ENCODE measurements at places on chromosomes 7 and 10.

- no peak for DNase-seq
Measured at GRCh38 chr10:3925184-3925583, 140.2 kb upstream of the KLF6 start.

DNA sequence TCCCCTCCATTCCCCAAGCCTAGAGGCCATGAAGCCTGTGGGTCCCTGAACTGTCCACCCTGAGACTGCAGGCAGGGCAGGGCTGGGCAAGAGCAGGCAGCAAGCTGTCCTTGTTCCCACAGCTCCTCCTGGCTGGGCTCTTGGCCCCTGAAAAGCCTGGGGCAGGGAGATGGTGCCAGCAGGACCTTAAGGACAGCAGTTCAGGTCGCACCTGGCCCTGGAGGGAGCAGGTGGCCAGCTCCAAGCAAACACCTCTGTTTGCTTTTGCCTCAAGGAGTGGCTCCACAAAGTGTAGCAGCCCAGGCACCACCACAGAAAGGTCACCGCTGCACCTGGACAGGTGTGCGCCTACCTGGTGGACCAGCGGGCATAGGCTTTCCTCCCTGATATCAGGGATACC lies 5.2 kb downstream of the RET start:
- DNase-seq, result no peak

DNA sequence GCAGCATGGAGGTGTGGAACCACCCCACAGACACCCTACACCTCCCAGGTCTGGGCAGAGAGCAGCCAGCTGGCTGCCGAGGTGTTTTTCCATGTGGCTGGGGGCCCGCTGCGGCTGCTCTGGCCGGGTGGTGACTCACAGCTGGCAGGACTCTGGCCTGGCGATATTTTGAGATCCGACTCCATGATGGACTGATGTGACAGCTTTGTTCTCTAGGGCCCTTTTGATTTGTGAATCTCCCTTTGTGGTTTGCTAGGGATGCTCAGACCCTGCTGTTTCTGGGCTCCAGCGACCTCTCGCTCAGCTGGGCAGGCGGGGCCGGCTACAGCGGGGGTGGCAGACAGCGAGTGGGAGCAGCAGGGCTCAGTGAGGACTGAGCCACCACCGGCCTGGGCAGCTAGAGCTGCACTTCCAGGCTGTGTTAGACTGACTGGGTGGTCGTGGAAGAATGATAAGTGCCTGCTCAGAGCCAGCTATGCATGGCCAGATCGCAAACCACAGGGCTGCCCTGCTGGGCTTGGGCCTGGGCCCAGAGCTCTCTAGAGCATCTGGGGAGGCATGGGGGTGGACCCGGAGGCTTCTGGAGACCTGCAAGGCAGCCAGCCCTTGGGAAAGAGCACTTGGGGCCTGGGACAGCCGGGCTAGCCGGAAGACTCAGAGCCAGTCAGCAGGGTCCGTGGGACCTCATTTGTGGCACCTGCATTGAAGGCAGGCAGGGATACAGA lies 46.2 kb upstream of the GDF10 start:
- DNase-seq, result no peak

DNA sequence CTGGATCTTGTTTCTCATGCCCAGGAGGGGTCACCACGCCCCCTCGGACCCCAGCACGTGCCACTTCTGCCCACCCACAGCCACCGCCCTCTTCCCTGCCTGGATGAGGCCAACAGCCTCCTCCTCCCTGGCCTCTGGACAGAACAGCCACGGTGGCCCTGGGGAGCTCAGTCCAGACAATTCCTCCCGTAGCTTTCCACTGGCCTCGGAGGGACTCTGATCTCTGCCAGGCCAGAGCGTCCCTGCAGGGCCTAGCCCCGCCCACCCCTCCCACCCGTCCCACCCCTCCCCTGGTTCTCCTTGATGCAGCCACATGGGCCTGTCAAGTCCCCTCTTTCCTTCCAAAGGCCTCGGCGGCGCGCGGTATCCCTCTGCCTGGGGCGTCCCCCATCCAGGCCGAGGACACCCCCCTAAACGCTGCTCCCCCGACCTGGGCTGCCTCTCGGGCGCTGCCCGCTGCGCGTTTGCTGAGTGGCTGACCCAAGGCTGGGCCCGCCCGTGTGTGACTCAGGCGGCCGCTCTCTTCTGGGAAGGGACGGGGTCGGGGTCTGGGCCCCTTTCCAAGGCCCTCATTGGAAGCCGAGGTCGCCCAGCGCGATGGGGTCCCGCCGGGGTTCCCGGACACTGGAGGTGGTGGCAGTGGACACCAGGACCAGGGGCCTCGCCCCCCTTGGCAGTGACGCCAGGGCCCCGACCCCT lies 557 bp downstream of the TMEM120A start:
- DNase-seq, result peak; percentile 73

- no peak for DNase-seq
Measured at GRCh38 chr10:86253091-86254072, 113.2 kb downstream of the GRID1 start.

DNA sequence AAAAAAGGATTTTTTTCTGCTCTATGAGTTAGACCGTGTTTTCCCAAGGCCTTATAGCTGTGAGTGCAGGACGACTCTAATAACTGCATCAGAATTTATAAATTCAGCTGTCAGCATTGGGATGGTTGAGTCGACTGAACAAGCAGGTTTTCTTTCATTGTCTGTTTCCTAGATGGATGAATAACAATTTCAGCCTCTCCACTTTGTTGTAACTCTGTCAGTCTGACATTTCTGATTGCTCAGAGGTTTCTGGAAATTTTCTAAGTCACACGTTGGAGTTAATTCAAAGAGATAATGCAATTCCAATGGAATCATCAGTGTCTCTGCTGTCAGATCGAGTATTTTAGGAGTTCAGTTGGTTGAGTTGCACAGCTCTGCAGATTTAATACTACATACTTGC lies 159.2 kb downstream of the CHN2 start:
- no peak for DNase-seq

DNA sequence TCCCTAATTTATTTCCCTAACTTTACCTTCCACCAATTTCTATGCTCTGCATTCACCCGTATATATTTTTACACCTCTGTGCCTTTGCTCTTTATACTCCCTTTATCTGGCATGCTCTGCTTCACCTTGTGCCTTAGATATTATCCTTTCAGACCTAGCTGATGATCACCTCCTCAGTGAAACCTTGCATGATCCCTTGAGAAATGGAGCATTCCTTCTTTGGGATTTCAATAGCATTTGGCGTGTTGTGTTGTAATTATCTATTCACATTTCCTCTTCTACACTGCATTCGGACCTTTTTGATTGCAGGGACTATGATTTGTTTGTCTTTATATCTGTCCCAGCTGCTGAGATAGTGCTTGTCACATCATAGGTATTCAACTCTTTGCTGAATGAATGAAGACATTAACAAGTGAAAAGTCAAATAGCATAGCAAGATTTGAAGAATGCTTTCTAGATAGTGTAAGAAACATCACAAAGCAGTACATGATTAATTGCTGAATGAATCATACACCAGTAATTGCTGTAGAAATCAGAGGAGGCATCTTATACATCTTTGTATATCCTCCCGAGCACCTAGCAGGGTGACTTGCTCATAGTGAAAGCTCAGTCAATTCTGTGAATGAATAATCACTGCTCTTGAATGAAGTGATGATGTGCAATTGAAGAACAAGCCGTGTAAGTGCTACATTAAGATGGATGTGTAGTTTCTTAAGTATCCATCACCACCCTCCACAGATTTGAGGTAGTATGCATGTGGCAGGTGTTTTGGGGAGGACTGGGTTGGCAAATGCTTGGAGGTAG lies 2.0 kb upstream of the TM9SF3 start:
- peak; percentile 65 for DNase-seq

- DNase-seq, result no peak
Measured at GRCh38 chr7:1055491-1055955, 11.2 kb downstream of the GPR146 start.

- DNase-seq, result no peak
Measured at GRCh38 chr7:134847851-134848588, 68.6 kb downstream of the CALD1 start.
